ENCODE measurements at places on chromosomes 4 and X. TPM values are rescaled to one million over a fixed set of nuclear protein-coding genes. Genes with fewer than 3 reads are reported as not detected.

The NDUFA1 gene
- 13.5 TPM for total RNA-seq

The SLITRK4 gene
- total RNA-seq, result 0.33 TPM

The CCDC110 gene
- total RNA-seq, result 15.3 TPM

The FGB gene
- total RNA-seq, result not detected

GRCh38 chr4:124386648-124387047, 325.9 kb downstream of the ANKRD50 start:
- no peak for DNase-seq

GRCh38 chr4:139643042-139643895, 22.4 kb upstream of the MGST2 start:
- no peak for DNase-seq

GRCh38 chrX:109773374-109773773, 40.3 kb upstream of the ACSL4 start:
- no peak for DNase-seq

- no peak for DNase-seq
Measured at GRCh38 chr4:181810711-181811110, 432.5 kb upstream of the TENM3 start.

- no peak for DNase-seq
Measured at GRCh38 chrX:123797543-123798447, 62.1 kb upstream of the XIAP start.

GRCh38 chr4:99161373-99162099, 17.4 kb upstream of the ADH4 start:
- no peak for DNase-seq

- peak; percentile 49 for DNase-seq
Measured at GRCh38 chrX:12970691-12971202, 4.2 kb upstream of the TMSB4X start.

DNA sequence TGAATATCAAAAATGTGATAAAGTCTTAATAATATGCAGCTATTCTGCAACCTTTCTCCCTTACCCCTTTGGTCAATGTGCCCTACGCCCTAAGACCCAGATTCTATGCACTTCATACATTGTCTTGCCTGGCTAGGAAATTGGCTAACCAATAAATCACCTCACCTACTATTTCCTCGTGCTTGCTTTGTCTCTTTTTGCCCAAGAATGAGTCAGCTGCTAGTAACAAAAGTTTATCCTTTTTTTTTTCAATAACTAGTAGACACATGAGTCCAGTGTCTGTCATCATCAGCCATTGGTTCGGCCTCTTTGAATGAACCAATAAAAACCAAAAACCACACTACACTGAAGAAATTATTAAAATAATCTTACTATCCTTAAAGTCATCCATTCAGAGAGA, 387.1 kb downstream of the PPP3CA start:
- DNase-seq, result no peak

GRCh38 chr4:138200236-138200590, 41.9 kb downstream of the SLC7A11 start:
- DNase-seq, result no peak
